ENCODE measurements at places on chromosomes 4 and X.

- no peak for DNase-seq
Measured at GRCh38 chr4:73329300-73329699, 70.7 kb upstream of the ANKRD17 start.

GRCh38 chrX:51334276-51334675 lies 1.7 kb downstream of the NUDT10 start:
- no peak for DNase-seq

GRCh38 chr4:187827631-187828030 lies 167.9 kb upstream of the ZFP42 start:
- DNase-seq = no peak

DNA sequence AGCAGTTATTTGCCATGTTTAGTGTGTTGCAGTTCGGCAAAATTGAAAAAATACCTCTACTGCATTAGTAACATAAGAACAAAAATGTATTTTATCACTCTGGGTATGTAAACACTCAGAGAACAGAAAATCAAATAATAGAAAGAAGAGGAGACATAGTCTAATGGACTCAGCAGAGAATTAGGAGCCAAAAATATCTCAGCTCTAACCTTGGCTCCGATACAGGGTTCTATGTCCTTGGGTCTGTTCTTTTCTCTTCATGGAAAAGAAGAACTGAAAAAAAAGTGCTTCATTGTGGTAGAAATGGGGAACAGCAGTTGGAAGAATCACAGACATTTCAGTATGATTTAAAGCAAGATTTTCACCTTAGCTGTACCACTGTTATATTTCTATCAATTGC lies 240.5 kb upstream of the CXXC4 start:
- DNase-seq = no peak

GRCh38 chr4:139957986-139958738 lies 195.8 kb downstream of the MAML3 start:
- DNase-seq = no peak
